ENCODE measurements at places on chromosomes 1 and 21.
A peak's percentile ranks its signal among the peaks of the same experiment; 100 is the strongest.

DNA sequence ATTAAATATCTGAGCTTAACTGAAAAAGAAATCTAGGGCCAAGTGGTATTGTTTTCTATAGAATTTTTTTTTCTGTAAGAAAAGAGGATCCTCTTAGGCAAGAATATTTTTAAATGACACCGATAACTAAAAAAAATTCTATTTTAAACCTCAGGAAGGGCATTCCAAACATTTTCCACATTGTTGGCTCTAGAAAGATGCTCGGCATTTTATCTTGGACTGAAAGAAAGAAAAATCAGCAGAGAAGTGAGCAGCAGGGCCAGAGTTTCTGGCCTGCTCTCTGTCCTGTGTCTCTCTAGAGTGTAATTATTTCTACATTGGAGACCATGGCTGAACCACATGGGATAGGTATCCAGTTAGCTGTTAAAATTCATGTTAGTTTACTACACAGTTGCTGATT lies 192.5 kb upstream of the GREM2 start:
- DNase-seq, result no peak

- no peak for DNase-seq
Measured at GRCh38 chr1:204528677-204529076, 12.5 kb downstream of the MDM4 start.

- DNase-seq, result peak; percentile 96
Measured at GRCh38 chr1:227766015-227766634, 30.9 kb downstream of the SNAP47 start.

GRCh38 chr1:10853701-10854100 lies 57.3 kb upstream of the CASZ1 start:
- DNase-seq, result no peak

DNA sequence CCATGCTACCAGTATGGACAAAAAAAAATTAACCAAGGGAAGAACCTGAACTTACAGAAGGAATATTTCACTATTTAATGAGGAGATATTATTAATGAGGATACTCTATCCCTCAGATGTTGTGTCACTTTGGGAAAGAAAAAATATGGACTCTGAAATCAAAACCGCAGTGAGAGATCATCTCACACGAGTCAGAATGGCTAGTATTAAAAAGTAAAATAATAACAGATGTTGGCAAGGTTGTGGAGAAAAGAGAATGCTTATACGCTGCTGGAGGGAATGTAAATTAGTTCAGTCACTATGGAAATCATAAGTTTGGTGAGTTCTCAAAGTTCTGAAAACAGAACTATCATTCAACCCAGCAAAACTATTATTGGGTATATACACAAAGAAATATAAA lies 30.9 kb downstream of the TNFSF4 start:
- no peak for DNase-seq

DNA sequence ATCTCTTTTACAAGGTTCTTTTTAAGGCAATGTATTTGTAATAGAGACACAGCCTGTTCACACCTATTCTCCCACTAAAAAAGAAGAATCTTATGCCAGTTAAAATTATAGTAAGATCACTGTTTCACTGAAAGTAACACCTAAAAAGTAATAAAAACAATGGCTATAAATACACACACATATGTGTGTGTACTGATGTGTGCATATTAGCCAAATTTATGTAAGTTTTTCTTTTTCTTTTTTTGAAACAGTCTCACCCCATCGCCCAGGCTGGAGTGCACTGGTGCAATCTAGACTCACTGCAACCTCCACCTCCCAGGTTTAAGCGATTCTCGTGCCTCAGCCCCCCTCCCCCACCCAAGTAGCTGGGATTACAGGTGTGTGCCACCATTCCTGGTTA lies 56.8 kb upstream of the SLC30A10 start:
- no peak for DNase-seq

DNA sequence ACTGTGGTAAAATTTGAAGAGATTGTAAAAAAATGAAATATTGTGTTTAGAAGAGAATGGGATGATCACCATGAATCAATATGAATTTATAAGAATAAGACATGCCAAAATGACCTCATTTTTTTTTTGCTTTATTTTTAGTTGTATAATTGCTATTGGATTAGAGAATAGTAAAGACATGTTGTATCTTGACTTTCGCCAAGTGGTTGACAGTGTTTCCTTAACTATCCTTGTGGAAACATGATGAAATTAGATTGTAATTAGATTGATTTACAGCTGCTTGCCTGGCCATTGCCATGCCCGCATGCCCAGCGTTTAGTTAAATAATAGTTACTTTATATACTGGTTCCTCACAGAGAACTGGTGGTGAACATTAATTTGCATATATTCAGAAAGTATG lies 154.9 kb downstream of the MAGI3 start:
- DNase-seq, result no peak

DNA sequence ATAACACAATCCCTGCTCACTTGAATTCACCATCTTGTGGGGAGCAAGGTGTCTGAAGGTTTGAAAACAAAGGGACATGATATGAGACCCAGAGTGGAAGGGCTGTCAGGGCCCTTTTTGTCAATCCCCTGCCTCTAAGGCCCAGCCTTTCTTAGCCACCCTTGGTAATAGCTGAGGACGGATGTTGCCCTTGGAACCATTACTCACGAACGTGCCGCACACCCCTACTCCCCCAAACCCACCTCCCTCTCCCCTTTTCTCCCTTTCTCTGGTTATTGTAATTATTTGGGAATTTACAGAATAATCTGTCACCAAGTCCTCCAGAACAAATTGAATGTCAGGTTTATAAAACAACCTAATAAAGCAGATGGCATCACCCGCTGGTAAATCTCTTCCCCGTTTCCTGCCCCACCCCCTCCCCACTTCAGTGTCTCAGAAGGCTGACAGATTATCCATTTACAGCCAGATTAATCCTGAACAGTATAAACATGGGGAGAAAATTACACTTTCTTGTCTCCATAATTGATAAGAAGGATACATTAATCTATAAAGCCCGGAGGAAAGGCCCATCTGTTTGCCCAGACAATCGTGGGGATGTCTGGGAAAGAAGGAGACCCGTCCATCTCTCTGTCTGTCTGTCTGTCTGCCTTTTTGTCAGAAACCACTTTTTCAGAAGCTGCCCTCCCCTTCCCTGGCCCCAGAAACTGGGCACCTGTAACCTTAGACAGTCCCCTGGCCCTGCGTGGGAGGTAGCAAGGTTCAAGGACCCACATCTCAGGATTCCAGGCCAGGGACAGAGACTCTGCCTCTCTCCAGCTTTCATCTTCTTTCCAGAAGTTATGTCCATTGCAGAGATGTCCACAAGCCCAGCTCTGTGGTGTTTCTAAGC lies 60.6 kb upstream of the CD34 start:
- DNase-seq, result no peak

DNA sequence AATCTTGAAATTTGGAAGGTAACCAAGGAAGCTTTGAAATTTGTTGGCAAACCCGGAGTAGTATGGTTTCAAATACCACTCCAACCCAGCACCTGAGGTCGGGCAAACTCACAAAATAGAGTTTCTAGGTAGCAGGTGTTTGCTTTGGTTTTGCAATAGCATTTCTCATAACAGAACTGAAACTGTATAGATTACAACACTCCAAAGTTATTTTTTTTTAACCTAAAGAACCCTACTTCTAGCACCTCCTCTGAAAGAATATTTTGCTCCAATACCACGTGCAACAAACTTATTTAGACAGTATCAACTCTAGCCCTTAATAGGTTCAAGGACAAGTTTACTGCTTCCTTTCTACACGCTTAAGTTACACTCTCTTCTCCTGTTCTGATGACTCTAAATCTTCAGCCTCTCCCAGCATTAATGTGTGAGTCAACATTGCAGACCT lies 178.5 kb upstream of the FMN2 start:
- peak; percentile 62 for DNase-seq

DNA sequence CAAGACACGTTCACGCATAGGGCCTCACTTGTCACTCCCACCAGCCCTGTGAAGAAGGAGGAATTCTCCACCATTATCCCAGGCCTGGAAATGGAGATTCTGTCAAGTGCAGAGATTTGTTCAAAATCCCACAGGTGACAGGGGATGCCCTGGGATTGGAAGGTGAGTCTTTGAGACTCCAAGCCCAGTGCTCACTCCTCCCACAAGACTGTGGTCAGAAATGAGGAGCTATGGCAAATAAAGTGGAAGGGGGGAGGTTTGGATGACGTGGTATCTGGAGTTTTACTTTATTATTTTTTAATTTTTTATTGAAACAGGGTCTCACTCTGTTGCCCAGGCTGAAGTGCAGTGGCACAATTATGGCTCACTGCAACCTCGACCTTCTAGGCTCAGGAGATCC lies 12.8 kb upstream of the FOXO6 start:
- no peak for DNase-seq

GRCh38 chr1:156480411-156481192 lies 20.0 kb downstream of the MEF2D start:
- DNase-seq, result no peak

DNA sequence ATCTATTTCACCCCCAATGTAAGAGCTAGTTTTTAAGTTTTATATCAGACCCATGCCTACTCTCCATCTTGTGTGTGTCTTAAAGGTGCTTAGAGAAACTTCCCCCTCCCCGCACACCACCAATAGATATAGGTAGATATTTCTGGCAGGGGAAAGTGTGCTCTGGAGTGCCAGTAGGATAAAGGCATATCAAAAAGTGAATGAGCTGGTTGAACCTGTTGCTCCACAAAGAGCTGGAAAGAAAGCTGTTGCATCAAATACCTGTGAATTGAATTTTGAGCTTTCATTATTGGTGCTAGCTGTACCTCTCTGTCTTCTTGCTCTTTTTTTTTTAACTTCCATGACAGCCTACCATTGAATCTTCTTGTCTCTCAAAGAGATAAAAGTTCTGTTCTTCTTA lies 32.8 kb downstream of the ARID1A start:
- DNase-seq, result peak; percentile 65

- no peak for DNase-seq
Measured at GRCh38 chr1:147214325-147214724, 10.8 kb downstream of the FMO5 start.

DNA sequence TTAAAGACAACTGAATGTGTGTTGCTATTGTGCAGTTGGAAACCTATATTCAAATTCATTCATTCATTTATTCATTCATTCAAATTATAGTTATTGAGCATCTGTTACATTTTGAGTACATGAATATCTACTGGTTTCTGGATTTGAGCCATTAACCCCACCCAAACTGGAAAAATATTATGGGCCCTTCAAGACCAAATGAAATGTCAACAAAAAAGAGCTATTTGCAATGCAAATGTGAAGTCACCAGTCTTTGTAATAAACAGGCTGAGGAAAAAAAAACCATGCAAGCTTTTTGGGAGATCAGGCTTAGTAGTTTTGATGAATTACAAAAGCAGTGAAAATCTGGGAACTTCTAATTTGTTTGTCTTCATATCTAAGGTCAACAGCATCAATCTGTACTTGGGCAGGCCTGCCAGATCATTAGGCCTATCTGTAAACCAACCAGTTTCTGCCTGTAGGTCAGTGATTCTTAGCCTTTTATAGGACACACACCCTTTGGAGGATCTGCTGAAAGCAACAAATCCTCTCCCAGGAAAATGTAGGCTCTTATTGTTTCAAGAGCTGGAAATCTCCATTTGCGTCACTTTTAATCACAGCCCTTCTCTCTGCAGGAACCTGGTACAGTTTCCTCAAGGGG lies 134.7 kb downstream of the FAM78B start:
- DNase-seq, result no peak

DNA sequence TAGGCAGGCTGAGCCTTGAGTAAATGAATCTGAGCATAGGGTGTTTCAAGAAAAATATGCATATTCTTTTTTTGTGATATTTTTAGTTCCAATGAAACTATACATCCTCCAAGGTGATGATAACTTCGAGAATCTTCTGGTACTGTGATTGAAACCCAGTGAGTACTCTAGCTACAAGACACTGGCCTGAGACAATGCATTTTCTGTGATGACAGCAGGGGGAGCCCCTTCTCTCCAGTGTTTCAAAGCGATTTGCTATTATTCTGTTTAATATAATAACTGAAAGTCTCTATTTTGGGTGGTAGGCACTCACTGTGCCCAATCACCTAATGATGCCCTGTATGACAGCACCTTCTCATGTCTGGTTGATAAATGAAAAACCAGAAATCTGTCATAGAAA lies 12.1 kb downstream of the IRF2BP2 start:
- DNase-seq, result peak; percentile 58

- DNase-seq, result no peak
Measured at GRCh38 chr1:230573658-230574057, 68.6 kb upstream of the COG2 start.

- DNase-seq, result no peak
Measured at GRCh38 chr21:43325968-43326715, 100.8 kb downstream of the SIK1 start.

DNA sequence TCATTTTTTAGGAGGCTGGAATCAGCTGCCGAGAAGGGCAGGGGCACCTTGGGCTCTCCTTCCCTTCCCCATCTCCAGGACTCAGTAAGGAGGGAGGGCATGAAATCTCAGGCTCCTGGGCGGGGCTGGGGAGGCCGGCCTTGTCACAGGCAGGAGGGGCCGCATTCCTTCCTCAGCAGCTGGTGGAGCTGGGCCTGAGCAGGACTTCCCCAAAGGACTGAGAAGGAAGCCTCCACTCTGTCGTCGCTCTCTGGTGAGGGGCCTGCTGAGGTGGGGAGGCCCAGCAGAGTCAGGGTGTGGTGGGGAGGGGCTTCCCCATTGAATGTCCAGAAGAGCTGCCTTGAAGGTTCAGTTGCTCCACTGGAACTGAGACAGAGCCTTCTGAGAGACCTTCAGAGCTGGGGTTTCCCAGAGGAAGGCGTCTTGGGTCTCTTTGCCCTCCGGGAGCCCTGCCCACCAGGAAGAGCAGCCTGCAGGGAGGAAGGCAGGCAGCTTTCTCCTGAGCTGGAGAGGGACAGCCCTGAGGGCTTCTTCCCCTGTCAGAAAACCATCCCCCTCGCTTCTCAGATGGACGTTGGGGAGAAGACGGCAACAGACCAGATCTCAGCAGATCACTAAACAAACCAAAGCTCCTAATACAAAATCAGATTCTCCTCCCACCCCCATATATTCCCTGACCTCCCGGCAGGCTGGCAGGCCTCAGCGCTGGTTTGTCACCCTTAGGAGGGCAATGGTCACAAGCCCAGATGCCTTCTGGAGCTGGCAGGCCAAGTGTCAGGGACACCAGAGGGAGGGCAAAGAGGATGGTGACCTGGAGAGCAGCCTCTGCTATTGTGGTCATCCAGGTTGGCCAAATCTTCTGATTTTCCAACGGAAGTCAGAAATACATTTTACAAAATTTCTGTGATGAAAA lies 10.7 kb downstream of the KCNA10 start:
- DNase-seq, result no peak
